ENCODE measurements at places on chromosomes 1 and 21.

DNA sequence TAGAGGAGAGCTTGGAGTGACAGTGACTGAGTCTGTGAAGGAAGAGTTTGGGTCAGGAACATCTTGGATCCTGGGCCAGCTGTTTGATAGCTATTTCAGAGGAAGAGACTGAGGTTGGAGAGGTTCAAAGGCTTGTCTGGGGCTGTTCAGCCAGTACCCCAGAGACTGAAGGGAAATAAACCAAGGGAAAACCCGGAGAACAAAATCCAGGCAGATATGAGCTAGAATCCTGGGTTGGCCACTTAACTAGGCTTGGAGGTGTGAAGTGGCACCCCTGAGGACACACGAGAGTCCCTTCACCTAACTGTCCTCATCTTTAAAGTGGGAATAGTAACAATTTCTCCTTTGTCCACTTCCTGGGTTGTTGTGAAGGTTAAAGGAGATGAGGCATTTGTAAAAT is 23.1 kb upstream of the EPB41 start:
- DNase-seq, result no peak

DNA sequence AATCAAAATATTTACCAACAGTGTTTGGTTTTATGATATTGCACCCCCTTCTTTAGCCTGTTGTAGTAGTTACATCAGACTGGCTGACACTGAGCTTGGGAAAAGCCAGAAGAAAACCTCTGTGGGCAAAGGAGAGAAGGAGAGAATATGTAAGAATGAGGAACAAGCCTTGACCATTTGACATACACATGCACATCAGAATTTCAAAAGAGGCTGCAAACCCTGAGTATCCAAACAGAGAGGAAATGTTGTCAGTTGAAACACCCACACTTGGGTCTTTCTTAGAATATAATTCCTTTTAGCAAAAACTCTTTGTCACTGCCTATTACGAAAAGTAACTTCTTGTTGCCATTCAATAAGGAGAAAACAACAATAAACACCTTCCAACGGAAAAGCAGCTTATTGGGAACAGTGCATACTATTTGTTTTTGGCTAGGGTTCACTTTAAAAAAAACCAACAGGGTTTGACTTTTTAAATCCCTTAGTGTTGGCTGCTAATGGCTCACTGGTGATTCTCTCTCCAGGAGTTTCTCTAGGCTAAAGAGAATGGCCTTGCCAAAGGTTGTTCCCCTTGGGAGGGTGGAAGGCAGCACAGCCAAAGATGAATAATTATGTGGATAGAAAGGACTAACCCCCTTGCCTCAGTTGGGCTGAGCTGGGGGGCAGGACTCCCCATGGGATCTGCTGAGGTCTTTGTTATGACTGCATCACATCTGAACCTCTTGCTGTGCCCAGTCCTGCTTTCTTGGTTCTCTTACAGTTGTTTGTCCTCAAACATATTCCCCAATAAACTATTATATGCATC is 48.9 kb downstream of the GORAB start:
- DNase-seq, result no peak

- peak; percentile 99 for DNase-seq
Observed at GRCh38 chr1:155261852-155262673, at the start of gene SCAMP3. SCAMP3 (minus strand) TSS chr1:155262360; CDS start chr1:155262151, 209 bp downstream.

DNA sequence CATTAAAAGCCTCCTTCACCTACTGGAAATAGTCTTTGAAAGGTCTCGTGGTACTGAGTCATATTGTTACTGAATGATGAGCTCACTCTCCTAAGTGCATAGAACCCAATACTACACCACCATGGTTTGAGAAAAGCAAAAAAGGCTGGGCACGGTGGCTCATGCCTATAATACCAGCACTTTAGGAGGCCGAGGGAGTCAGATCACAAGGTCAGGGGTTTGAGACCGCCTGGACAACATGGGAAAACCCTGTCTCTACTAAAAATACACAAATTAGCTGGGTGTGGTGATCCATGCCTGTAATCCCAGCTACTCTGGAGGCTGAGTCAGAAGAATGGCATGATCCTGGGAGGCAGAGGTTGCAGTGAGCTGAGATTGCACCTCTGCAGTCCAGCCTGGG is 3.3 kb upstream of the HNRNPCL1 start:
- DNase-seq, result no peak

DNA sequence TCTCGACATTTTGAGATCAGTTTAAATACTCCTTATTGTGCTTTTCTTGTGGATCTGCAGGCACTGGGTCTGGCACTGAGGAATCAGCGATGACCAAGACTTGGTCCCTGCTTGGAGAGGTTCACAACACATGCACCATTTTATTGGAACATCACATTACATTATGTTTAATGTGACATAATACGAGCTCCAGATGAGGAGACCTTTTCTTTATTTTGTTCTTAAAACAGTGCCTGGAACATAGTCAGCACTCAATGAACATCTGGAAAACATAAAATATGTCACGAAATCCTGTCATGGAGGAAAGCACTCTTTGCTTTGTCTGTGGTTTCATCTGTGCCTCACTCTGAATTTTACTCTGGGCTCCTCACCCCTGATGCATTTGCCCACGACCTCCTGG is 110.7 kb downstream of the ST6GALNAC3 start:
- no peak for DNase-seq

GRCh38 chr1:155134880-155135414 is 705 bp upstream of the SLC50A1 start:
- peak; percentile 97 for DNase-seq

GRCh38 chr1:202272103-202272845 is 69.5 kb downstream of the UBE2T start:
- no peak for DNase-seq

GRCh38 chr1:222817529-222817928 is 2.7 kb downstream of the DISP1 start:
- no peak for DNase-seq

- no peak for DNase-seq
Observed at GRCh38 chr1:80217377-80217986, 1211.0 kb upstream of the ADGRL4 start.

GRCh38 chr1:210378736-210379135 is 50.0 kb downstream of the HHAT start:
- DNase-seq, result no peak

GRCh38 chr1:82045221-82045620 is 244.5 kb downstream of the ADGRL2 start:
- DNase-seq, result no peak

DNA sequence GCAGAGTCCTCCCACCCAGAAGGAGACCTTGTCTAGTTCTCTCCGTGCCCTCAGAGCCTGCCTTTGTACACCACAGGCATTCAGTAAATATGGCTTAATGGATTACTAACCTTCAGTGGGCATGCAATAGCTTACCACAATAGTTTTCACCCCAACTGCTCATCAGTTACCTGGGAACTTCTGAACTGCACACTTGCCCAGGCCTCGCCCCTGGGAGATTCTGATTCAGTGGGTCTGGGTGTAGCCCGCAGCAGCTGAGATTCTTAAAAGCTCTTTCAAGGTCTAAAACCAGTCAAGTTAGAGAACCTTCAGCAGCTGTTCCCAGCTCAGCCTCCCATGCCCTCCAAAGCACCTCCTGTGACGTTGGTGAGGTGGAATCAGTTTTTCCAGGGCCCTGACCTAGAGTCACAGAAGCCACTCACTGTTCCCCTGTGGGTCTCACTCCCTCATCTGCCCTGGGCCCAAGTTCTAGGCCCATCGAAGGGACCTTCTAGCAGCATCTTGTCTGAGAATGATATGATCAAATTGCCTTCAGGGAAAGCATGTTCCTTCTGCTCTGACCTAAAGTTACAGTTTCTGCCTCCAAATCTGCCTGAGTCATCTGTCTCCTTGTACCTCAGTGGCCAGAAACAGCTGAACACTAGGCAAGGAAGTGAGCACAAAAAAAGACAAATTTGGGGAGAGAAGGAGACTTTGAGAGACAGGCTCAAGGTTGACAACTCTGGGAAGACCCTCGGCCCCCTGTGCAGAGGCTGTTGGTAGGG is 10.8 kb downstream of the ASAP3 start:
- DNase-seq, result no peak

DNA sequence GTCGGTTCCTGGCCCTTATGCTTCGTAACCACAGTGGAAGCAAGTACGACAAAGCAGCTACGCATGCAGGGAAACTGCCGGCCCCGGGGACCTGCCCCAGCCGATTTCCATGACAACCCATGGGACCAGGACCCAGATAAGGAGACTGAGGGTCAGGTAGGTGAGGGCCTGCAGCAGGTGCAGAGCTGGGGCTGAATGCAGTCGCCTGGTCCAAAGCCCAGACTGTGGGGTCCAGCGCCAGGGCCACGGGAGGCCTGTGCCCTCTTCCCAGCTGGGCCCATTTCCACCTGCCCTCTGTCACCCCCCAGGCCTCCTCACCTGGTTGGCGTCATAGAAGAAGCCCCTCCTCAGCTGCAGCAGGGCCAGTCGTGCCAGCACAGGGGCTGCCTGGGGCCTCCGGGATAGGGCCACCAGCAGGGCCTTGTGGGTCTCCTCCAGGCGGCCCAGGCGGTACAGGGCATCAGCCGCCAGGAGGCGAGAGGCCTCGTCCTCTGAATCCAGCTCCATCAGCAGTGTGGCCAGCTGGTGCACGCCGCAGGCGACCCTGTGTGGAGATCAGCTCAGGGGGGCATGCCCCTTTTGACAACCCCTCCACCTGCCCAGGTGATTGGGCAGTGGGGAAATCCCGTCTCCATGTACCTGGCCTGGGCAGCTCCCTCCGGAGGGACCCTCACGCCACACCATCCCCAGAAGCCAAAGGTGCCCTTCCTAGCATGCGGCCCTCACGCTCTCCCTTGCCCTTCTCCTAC is 14.2 kb downstream of the TTC34 start:
- no peak for DNase-seq

DNA sequence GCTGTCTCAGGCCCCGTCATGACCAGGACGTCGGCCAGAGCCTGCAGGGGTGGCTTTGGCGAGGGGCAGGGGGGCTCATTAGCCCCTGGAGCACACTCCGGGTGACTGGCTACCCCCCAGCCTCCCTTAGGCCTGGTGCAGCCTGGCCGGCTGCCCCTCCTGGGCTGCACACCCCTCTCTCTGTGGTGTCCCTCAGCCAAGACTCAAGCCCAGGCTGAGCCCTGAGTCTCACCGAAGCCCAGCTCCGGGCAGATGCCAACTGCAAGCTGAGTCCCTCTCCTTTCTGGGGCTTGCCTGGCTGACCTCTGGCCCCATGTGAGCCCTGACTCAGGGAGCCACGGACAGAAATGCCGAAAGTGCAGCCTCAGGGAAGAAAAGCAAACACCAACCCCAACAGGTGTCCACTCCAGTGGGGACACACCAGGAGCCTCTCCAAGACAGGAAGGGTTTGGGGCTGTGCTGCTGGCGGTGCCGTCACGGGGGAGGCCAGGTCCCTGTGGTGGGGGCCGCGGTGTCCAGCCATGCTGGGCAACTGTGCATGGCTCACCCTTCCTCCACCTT is 5.3 kb upstream of the IBA57 start:
- no peak for DNase-seq

- no peak for DNase-seq
Observed at GRCh38 chr1:173164686-173165085, 42.4 kb downstream of the TNFSF4 start.

- DNase-seq, result no peak
Observed at GRCh38 chr1:64043976-64044375, 159.4 kb upstream of the UBE2U start.

- no peak for DNase-seq
Observed at GRCh38 chr1:6600410-6601048, 2.1 kb downstream of the KLHL21 start.

GRCh38 chr1:157151506-157151905 is 13.3 kb upstream of the ETV3 start:
- no peak for DNase-seq

DNA sequence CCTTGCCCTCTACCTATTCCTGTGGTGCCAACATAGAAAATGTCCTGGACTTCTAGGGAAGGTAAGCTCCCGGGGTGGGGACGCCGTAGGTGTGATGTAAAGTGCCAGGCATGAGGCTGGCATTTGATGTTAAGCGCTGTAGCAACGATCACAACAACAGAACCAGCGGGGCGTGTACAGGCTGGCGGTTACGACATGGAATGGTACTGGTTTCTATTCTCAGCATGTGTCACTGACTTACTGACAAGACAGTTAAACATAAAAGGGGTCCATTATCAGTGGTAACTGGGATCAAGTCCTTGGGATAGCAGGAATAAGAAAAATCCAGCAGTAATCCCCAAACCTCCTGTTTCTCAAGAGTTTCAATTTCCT is 58.9 kb downstream of the TGFBR3 start:
- no peak for DNase-seq

GRCh38 chr21:17796037-17796403 is 23.1 kb downstream of the C21orf91 start:
- no peak for DNase-seq

DNA sequence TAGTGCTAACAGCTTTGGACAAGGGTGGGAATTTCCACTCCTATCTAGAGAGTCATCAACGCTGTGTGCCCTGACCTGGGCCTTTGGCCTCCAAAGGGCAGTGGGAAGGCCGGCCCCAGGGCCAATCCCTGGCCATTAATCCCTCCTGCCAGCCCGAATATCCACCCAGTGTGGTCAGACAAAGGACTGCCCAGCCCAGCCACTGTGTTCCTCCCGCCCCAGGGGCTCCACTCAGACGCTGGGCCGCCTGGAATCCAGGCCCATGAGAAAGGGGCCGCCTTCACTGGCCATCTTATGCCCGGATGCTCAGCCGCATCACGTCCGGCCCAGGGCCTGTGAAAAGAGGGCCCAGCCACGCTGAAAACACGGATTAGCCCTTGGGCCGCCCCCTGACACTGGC is 3.6 kb upstream of the FOXE3 start:
- DNase-seq, result no peak

- peak; percentile 76 for DNase-seq
Observed at GRCh38 chr1:211579440-211580302, 710 bp upstream of the SLC30A1 start.

GRCh38 chr1:5769146-5769545 is 223.1 kb downstream of the NPHP4 start:
- DNase-seq, result no peak

- peak; percentile 86 for DNase-seq
Observed at GRCh38 chr21:42923553-42924432, 1.6 kb downstream of the ERVH48-1 start.

GRCh38 chr1:116504308-116505156 is 66.3 kb downstream of the CD58 start:
- peak; percentile 80 for DNase-seq

DNA sequence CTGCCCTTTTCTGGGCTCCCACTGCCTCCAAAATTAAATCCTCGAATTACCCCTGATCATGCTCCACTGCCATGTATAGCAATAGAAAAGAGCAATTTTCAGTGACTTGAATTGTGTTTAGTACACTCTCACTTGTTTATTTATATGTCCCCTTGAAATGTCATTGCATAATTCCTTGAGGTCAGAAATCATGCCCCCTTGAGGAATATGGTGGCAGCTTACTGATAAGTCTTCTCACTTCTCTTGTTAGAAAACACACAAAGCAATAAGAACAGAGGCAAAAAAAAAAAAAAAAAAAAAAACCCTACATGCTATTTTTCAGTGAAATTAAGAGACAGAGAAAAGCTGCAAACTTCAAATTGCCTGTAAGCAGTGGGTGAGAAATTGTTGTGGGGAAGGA is 37.5 kb downstream of the GPR88 start:
- no peak for DNase-seq

GRCh38 chr1:48526008-48526710 is 54.2 kb upstream of the SPATA6 start:
- no peak for DNase-seq

DNA sequence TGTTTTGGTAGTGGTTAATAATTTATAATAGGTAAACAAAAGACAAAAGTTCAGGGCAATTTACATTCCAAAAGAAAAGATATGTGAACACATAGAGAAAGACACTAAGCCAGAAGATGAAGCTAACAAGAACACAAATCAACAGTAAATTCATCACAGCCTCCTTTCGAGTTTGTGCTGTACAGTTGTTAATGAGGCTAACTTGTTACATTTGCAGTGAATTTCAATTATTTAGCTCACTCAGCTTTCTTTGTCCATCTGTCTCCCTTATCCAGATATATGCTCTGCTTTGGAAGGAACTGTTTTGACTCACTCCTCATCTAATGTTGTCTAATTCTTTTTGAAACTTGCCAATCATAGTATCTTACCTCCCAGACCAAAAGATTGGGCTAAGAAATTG is 423.3 kb upstream of the OLFM3 start:
- DNase-seq, result no peak
